ENCODE measurements at places on chromosomes 3 and 15.

DNA sequence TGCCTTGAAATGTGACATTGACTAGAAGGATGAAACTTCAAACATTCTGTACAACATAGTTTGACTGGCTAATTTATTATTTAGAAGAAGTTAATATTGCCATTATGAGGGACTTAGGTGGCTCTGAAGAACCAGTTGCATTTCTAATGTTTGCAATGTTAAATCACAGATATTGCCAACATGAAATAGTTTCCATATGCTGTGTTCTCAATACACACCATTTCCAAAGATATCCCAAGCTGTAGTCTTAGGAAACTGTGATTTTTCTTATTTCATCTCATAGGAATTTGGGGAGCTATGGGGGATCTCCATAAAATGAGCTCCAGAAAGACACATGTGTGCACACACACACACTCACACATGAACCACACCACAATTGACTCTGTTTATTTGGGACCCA lies 36.3 kb downstream of the ALG1L2 start:
- DNase-seq: no peak

GRCh38 chr3:120059081-120059864 lies 35.0 kb downstream of the GSK3B start:
- DNase-seq: no peak

DNA sequence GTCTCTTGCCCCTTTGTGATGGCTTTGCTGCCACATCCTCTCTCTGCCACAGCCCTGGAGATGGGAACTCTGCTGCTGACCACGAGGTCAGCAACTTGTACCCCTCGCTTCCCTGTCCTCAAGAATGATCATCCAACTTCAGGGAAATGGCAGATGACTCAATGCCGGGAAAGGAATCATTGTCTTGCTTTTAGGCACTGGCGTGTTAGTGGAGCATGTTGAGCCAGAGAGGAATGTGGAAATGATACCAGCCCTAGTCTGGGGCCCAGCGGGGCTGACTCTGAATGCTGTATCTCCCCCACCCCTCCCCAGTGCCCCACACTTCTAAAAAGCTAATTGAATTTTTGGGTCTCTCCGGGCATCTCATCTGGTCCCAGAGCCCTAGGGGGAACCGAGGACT lies 184.9 kb upstream of the BHLHE40 start:
- DNase-seq: no peak

- DNase-seq: no peak
Measured at GRCh38 chr3:72137865-72138861, 353.2 kb upstream of the PROK2 start.

- no peak for DNase-seq
Measured at GRCh38 chr3:139307601-139308555, 35.9 kb upstream of the MRPS22 start.

GRCh38 chr3:33130144-33130543 lies 16.3 kb downstream of the CRTAP start:
- no peak for DNase-seq

DNA sequence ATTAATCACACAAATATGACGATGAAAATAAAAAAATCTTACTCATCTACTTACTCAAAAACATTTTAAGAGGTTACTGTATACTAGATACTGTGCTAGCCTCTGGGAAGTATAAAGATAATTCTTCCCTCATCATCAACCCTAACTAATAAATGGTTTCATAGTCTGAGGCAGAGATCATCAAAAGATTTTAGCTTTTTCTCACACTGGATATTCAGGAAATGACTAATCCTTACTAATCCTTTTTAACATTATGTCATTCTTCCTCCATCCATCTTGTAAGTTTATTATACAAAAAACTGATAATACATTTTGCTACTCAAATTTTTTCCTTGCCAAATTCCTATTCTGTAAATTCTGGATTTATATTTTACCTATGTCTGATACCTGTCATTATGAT lies 29.7 kb downstream of the ACAD11 start:
- DNase-seq: no peak

- DNase-seq: peak; percentile 71
Measured at GRCh38 chr3:107987036-107987939, 103.5 kb downstream of the CD47 start.

GRCh38 chr3:101573449-101574387 lies at the start of gene PCNP:
Gene PCNP, plus strand, starts transcription at chr3:101574180. Its CDS starts 36 bp downstream, at chr3:101574216.
- peak; percentile 99 for DNase-seq

DNA sequence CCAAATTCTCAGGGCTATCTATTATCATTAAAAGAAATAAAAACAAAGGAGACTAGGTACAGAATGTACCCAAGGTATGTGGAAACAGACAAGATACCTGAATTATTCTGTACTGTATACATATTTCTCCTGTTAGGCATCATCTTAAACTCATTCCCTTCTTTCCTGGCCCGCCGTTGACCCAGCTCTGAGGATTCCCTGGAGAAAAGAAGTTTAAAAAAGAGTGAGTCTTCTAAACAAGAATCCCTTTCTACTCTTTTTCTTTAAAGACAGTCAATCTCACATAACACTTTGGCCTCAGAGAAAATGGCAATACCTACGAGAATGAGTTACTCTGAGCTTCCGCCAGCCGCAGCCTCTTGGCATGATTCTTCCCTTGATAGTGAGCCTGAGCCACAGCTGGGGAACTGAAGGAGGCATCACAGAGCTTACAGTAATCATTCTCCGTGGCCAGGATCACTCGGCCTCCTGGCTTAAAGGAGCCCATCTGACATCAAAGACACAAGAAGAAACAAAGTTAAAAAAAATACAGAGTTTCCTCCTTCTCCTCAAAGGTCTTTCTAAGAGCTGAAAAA lies 44.2 kb downstream of the ZMAT3 start:
- DNase-seq: no peak

- no peak for DNase-seq
Measured at GRCh38 chr3:71244153-71244825, 339.2 kb downstream of the FOXP1 start.

DNA sequence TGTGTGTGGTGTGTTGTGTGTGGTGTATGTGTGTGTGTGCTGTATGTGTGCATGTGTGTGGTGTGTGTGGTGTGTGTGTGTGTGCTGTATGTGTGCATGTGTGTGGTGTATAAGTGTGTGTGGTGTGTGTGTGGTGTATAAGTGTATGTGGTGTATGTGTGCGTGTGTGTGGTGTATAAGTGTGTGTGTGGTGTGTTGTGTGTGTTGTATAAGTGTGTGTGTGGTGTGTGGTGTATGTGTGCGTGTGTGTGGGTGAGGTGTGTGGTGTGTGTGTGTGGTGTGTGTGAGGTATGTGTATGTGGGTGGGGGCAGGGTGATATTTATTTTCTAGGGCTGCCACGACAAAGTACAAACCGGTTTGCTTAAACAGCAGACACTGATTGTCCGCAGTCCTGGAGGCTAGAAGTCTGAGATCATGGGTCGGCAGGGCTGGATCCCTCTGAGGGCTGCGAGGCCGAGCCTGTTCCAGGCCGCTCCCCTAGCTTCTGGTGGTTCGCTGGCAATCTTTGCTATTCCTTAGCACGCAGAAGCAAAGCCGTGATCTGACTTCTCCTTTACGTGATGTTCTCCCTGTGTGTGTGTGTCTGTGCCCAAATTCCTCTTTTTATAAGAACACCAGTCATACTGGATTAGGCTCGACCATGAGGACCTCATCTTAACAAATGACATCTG lies 160.2 kb downstream of the XXYLT1 start:
- no peak for DNase-seq

- DNase-seq: no peak
Measured at GRCh38 chr3:143832433-143832832, 15.8 kb downstream of the SLC9A9 start.

- DNase-seq: no peak
Measured at GRCh38 chr15:31031471-31032067, 40.1 kb upstream of the MTMR10 start.

DNA sequence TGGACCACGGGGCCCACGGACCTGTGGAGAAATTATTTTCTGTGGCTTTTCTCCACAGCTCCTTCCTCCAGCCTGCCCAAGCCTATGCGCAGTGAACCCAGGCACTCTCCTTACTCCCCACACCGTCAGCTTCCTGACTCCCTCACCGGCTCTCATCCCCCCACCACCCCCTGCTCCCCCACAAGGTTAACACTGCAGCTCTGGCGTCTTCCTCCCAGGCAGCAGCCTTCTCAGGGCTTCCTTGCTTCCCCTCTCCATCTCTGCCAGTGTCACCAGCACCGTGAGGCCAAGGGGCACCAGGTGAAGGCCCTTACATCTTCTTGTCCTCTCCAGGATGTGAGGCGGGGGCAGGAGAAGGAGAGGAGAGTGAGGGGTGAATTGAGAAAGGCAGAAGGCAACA lies 168.3 kb upstream of the TLE3 start:
- DNase-seq: no peak

DNA sequence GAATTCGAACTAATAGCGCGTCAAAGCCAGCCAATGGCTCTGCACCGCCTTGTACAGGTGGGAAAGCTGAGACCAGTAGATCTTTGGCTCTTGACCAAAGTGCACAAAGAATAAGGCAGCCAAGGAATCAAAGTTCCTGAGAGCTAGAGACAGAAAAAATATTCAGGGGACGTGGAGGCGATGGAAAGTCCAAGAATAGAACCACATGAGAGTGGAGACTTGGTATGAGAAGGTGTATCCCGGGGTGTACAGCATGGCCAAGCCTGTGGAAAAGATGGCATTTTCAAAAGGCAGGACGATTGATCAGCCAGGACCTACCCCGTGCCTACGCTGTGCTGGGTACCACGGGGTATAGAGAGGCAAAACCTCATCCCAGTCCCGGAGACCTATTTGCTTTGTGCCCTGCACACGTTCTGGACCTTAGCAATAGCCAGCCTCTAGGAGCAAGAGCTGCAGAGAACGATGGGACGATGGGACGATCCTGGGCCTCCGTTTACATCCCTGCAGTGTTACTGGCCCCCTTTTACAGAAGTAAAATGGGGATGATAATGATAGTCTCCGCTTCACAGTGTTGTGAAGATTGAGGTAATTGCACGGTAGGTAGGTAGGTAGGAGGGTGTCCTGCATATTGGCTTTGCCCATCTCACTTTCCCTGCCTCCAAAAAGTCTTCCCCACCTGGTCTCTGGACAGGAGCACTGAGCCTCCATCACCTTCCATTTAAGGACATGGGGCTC lies 583 bp upstream of the RBSN start:
- DNase-seq: no peak

DNA sequence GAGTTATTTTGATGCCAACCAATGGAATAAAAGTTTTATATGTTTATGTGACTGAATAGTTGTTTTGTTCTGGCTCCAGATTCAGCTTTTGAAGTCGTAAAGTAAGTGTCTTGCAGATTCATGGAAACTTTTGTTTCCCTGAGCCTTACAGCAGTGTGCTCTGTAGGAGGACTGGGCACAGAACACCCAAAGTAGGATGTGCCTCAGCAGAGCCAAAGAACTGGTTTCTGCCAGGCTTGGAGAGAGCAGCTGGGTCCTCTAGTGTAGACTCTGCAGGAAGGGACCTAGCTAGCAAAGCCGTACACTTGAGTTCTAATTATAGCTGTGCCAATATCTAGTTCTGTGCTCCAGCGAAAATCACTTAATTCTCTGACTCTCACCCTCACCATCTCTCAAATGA lies 261.2 kb upstream of the DNAJC19 start:
- no peak for DNase-seq

DNA sequence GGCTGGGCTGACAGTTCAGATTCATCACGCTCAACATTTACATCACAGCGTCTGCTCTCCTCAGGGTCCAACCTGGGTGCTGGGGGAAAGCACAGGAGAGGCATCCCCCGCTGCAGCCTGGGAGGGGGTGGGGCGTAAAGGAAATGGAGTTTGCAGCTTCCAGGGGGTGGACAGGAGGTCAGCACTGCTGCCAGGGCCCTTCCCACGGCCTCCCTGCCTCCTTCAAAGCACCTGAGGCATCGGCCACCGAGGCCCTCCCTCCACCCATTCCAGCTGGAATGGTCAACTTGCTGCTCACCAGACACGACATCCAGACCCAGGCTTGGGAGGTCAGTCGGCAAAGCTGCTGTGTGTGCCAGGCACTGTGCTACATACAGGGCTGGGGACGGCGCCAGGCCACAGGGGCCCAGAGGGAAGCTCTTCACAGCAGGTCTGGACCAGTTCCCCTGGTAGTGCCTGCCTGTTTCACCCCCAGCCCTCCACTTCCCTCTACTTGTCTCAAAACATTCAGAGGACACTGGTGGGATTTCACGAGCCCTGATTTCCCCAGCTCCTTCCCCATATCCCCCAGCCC lies 120.7 kb downstream of the ANP32A start:
- no peak for DNase-seq

DNA sequence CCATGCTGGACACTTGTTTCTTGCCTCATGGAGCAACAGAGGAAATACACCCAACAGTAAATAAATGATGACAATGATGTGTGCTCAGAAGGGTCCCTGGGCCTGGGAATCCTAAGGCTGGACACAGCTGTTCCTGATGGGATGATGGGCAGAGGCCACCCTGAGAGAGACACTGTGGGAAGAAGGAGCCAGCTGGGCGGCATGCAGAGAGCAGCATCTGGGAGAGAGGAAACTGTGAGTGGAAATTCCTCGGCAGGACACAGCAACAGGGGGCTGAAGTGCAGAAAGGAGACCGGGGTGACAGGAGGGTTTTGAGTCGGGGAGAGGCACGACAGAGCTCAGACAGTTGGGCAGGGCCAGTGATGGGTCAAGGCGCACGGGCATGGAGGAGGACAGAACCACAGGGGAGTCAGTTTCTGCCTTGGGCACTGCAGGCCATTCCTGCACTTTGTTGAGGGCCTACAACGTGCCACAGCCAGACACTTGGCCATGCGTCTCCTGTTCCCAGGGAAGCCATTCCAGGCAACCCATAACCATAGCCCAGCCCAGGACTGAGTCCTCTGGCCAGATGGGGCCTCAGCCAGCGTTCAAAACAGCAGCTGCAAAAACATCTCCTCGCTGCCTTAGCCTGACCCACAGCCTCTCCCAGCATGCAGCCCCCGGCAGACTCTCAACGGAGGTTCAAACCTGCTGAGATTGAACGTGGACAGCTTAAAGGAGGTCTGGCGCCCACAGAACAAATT lies 36.7 kb upstream of the SLC6A1 start:
- no peak for DNase-seq

DNA sequence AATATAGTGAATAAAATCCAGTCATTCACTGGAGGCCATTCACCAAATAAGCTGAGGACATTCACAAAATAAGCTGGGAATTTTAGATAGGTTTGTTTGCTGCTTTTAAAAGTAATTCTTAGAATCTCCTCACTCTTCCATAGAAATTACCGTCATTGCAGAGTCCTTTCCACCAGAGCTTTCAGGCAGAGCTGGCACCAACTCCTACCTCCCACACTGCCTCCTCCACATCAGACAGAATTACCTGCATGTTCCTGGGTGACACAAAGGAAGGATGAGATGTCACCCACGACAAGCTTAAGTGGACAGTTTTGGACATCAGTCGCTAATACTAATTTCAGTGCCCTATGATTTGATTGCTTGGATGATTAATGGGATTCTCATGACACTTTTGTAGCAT lies 1113.2 kb downstream of the IGSF11 start:
- DNase-seq: no peak
